ENCODE measurements at places on chromosomes 6 and 20. TPM values are rescaled to one million over a fixed set of nuclear protein-coding genes. Genes with fewer than 3 reads are reported as not detected.

- peaks cover 4% of the 10 kb centered on the region for H3K27me3 ChIP-seq
- H3K4me1 ChIP-seq, result no peaks in the 10 kb centered on the region
- H3K36me3 ChIP-seq, result no peaks in the 10 kb centered on the region
- DNase-seq, result no peak
- H3K27ac ChIP-seq, result no peak overlapping the region
These were observed 189.6 kb downstream of the MYLK4 start for GRCh38 chr6:2560917-2561698.

DNA sequence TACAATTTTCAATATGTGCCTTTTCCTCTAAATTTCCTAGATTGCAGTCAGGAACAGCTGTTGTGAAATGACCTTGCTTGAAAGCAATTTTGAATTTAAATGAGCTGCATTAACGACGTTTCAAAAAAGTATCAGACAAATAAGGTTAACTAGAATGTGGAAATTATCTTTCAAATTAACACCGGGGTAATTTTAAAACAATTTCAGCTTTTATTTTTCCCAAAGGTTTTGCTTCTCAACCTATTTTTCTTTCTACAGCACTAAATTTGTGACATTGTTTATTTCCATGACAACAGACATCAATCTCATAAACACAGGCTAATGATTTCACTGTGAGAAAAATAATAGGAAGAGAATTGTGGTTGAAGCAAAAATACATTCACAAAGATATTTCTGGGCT, 38.5 kb downstream of the COL12A1 start:
- peaks cover 3% of the 10 kb centered on the region for H3K27me3 ChIP-seq
- H3K4me3 ChIP-seq, result no peak overlapping the region
- H3K4me1 ChIP-seq, result no peaks in the 10 kb centered on the region

DNA sequence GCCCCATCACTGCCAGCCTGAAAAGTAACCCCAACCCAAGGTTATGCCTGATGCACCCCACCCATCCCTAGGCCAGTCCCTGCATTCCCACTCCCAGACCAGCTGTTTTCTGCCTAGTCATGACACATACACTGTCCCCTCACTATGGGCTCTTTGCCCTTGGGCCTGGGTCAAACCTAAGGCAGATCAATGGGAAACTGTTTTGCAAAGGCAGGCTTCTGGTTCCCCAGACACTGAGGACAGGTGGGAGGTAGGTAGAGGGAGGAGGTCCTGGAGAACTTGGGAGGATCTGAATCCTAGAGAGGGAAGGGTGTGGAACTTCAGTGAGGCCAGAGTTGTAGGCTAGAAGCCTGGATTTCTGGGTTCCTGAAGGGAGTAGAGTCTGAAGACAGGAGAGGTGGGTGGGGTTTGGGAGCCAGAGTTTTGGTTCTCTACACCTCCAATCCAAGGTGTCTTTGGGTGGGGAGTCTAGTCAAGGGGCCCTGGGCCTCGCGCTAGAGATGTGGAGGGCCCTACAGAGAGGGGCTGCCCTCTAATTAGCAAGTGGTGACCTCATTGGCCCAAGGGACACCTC, 2.0 kb downstream of the CLIC1 start:
- peaks cover 56% of the 10 kb centered on the region for H3K4me1 ChIP-seq
- H3K27me3 ChIP-seq, result no peaks in the 10 kb centered on the region
- no peak for DNase-seq

DNA sequence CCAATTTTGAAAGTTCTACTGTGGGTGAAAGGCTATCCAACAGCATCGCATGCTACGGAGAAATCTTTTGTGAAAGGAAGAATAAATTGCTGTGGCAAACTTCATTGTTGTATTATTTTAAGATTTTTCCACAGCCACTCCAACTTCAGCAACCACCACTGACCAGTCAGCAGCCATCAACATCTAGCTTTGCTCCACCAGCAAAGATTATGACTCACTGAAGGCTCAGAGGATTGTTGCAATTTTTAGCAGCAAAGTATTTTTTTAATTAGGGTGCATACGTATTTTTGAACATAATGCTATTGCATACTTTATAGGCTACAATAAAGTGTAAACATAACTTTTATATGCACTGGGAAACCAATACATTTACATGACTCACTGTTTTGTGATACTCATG, 493.5 kb downstream of the TFAP2A start:
- H3K4me3 ChIP-seq, result no peak overlapping the region
- DNase-seq, result no peak
- H3K27me3 ChIP-seq, result no peaks in the 10 kb centered on the region
- H3K4me1 ChIP-seq, result no peaks in the 10 kb centered on the region
- H3K27ac ChIP-seq, result no peak overlapping the region

DNA sequence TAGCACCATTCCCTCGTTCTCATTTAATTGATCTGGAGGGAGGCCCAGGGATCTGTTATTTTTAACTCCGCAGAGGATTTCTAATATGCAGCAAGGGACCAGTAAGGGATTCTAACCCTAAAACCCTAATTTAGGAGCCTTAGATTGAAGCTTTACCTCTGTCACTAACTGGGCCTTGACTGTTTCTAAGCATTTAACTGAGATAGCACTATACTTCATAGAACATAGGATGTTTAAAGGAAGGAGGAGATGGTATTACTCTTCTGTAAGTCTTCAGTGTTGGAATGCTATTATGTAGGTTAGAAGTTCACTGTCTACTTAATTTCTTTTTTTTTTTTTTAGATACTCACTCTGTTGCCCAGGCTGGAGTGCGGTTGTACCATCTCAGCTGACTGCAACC, 242.5 kb downstream of the ZFAND3 start:
- H3K36me3 ChIP-seq, result peaks cover 13% of the 10 kb centered on the region
- no peaks in the 10 kb centered on the region for H3K4me1 ChIP-seq
- H3K4me3 ChIP-seq, result no peak overlapping the region
- no peak overlapping the region for H3K27ac ChIP-seq
- no peaks in the 10 kb centered on the region for H3K27me3 ChIP-seq

DNA sequence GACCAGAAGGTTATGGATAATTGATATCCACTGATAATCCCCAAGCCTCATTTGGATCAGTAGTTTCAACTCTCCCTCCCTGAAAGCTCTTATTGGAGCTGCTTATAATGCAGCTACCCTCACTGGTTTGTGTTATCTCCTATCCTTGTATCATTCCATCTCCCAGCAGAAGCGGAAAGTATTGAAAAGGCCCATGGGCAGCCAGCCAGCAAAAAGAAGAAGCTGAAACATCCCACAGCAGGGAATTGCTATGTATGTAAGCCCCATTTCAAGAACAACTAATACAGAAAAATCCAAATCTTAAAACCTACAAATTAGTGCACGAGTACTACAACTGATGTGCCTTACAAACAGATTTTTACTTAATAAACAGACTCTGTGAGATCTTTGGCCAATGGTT, 269.0 kb upstream of the ECI2 start:
- H3K27ac ChIP-seq, result no peak overlapping the region
- H3K36me3 ChIP-seq, result no peaks in the 10 kb centered on the region
- no peak for DNase-seq
- H3K4me1 ChIP-seq, result peaks cover 10% of the 10 kb centered on the region
- no peak overlapping the region for H3K4me3 ChIP-seq
- no peaks in the 10 kb centered on the region for H3K27me3 ChIP-seq

DNA sequence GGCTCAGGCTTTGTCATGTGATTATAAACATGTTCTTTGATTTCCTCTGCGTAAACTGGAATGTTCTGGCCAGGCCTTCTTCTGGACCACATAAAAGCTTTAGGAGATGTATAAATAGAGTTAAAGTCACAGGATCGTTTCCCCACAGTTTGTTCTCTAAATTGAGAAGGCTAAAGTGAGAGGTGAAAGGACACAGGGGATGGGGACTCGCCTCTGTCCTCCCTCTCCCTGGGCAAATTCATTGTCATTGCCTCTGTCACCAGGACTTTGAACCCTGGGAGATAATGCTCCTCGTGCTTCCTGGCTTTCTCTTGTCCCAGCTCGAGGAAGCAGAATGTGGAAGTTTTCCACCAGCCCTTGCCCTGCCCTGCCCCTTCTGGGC, 20.3 kb upstream of the ZFAND3 start:
- DNase-seq, result no peak
- H3K4me1 ChIP-seq, result no peaks in the 10 kb centered on the region
- no peaks in the 10 kb centered on the region for H3K27me3 ChIP-seq
- H3K36me3 ChIP-seq, result no peaks in the 10 kb centered on the region
- no peak overlapping the region for H3K4me3 ChIP-seq

The MYCT1 gene
- total RNA-seq, result not detected

DNA sequence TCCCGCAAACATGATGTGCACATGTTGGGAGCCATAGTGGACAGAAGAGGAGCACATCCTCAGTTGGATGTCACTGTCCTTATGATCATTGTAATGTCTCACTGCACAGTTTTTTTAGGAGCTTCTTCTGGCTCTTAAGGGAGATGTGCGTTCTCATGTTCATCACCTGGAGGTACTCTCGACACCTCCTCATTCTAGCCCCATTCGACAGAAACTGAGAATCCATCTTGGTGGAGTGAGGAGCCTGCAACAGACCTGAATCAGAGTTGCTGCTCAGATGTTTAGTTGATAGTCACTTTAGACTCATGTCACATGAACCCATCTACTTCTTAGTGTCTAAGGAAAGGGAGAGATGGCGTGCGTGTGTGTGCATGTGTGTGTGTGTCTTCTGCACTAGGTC, 2.3 kb upstream of the BMP6 start:
- H3K4me1 ChIP-seq, result peaks cover 33% of the 10 kb centered on the region
- peak; percentile 23 for DNase-seq
- peaks cover 7% of the 10 kb centered on the region for H3K27me3 ChIP-seq
- no peaks in the 10 kb centered on the region for H3K36me3 ChIP-seq

DNA sequence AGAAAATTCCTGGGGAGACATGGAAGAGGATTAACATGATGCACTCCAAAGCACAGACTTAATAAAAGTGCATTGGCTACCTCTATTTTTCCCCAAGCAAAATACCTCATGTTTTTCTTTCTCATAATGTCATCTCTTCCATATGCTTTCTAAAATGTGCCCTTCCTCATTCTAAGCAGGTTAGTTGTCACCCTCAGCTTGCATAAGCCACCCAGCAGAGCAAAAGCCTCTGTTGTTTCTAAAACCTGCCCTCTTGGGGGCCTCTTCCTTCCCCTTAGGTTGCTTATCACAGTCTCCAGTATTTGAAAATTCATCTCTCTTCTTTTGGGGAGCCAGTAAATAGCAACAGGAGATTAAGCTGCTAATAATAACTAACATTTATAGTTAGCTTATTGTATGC, 183.6 kb upstream of the FLRT3 start:
- H3K4me3 ChIP-seq, result no peak overlapping the region
- no peaks in the 10 kb centered on the region for H3K4me1 ChIP-seq
- no peaks in the 10 kb centered on the region for H3K36me3 ChIP-seq
- no peak overlapping the region for H3K27ac ChIP-seq

DNA sequence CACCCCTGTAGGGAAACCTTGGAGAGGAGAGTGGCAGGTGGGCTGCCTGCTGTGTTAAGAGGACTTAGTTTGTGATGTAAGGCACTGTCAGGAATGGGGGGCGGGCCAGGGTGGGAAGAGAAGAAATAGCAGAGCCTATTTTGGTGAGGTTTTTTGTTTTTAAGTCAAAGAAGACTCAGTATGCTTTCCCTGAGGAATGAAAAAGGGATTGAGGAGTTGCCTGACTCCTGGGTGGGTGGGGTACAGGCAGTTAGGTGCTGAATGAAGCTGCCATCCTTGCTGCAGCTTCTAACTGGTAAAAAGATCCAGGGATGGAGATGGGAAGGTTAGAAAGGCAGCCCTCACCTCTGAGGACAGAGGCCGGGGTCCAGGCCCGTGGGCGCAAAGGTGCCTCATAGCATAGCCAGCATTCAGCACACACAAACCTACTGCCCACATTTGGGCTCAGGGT, 37.9 kb downstream of the PLCG1 start:
- H3K27me3 ChIP-seq, result no peaks in the 10 kb centered on the region
- no peak for DNase-seq
- H3K4me1 ChIP-seq, result no peaks in the 10 kb centered on the region

Measured in B cell (primary cell).